ENCODE measurements at places on chromosomes 1 and 21.

- DNase-seq: no peak
Measured at GRCh38 chr1:207412845-207413244, 41.3 kb upstream of the CR2 start.

GRCh38 chr1:163561580-163562295, 240.0 kb downstream of the NUF2 start:
- peak; percentile 10 for DNase-seq

DNA sequence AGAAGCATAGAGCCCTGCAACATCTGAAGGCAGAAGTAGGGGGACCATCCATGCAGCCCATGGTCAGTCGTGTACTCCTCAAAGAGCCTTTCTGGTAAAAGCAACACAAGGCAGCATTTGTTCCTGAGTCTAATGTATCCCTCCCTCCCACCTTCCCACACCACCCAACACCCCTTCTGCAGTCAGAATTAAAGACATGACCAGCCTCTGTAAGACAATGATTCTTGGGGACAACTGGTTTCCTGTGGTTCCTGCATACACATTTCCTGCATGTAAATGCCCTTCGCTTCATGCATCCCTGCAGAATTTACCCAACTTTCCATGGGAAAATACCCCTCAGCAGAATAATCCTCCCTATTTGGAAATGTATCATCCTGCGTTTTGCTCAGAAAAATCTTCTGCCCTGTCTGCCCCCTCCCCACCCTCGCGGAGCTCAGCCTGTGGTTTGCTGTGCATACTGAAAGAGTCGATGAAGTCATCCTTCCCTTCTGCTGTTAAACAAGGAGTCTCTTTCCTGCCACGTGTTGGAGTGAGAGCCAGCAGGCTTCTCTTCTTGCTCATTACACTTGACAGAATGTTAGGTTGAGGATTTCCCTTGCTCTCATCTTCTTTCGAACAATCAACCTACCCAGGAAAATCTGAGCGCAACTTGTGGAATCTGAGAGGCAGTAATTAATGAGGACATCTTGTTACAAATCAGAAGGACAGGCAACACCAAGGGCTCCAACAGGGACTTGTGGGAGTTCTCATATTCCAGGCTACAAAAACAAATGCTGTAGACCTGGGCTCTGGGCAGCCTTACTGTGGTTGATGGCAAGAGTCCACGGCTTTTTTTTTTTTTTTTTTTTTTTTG, 4.7 kb downstream of the TNN start:
- peak; percentile 58 for DNase-seq

- no peak for DNase-seq
Measured at GRCh38 chr1:240070188-240070587, 21.5 kb upstream of the FMN2 start.

DNA sequence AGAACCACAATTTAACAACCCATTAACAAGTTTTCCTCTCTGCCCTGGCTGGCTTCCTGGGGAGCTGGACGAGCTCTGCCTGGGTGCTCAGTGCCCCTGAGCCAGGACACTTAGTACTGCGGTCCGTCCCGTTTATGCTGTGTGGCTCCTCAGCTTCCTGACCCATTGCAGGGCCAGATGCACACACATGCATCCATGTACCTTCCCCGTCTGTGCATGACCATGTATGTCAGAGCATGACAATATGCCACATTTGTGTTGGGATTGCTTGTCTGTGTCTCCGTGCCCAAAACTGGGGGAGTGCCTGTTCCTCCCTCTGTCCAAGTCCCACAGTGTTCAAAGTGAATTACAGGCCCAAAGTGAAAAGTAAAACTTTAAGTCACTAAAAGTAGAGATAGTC, 9.7 kb upstream of the TFF3 start:
- no peak for DNase-seq

- DNase-seq: no peak
Measured at GRCh38 chr21:39097335-39097861, 85.9 kb downstream of the PSMG1 start.

DNA sequence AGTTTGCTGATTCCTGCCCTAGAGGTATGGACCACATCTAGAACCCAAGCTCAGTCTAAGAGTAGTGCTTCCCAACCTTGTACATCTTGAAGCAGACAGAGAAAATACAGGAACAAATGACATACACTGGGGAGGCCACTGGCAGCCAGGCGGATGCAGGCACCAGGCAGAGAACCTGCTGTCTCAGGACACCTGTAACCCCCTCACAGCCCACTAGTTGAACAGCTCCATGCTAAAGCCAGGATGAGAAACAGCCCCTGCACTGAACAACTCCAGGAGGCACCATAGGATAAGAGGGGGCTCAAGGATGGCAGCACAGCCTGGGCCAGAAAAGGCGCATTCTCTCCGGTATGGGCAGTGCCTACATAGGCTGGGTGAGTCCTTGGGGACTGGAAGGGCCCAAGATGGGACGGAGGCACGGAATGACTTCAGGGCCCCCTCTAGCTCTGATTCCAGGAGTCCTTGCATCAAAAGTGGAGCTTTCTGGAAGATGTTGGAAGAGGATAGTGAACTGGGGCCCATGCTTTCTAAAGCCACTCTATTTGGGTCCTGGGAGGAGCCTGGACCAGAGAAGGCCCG, 16.0 kb downstream of the MEF2D start:
- DNase-seq: no peak

GRCh38 chr1:159602501-159602999, 14.9 kb downstream of the APCS start:
- DNase-seq: no peak

Measured in NCI-H446 treated with DMSO at 0.1 percent for 48 hours (cell line).